ENCODE measurements at places on chromosomes 2 and 18. TPM values are rescaled to one million over a fixed set of nuclear protein-coding genes. Genes with fewer than 3 reads are reported as not detected.

GAL3ST2 gene
- 0.28 TPM for total RNA-seq

ABCG5 gene
- not detected for total RNA-seq

SLC8A1 gene
- total RNA-seq = 0.51 TPM

CCBE1 gene
- 8.3 TPM for total RNA-seq

KCNG2 gene
- not detected for total RNA-seq
